NCI-H2081 treated with DMSO at 0.1 percent for 48 hours (cell line): ENCODE measurements at places on chromosomes 16 and 17.

GRCh38 chr17:46803544-46803943 is 14.9 kb downstream of the WNT3 start:
- no peak for DNase-seq

DNA sequence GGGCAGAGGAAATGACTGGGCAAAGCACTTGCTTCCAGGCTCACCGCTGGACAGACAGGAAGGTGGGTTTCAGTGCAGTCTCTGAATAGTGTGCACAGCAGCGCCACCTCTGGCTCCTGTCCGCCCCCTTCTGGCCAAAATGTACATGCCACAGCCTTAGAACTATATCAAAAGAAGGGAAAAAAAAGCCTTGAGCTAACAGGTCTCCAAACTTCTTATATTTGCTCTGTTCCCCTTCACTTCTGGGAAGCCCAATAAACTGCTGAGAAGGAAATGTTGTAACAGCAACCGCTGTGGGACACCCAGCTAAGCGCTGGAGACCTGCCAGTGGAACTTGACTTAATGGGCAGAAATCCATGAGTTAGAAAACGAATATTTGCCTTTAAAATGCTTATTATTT is 17.5 kb downstream of the COG7 start:
- peak; percentile 7 for DNase-seq

DNA sequence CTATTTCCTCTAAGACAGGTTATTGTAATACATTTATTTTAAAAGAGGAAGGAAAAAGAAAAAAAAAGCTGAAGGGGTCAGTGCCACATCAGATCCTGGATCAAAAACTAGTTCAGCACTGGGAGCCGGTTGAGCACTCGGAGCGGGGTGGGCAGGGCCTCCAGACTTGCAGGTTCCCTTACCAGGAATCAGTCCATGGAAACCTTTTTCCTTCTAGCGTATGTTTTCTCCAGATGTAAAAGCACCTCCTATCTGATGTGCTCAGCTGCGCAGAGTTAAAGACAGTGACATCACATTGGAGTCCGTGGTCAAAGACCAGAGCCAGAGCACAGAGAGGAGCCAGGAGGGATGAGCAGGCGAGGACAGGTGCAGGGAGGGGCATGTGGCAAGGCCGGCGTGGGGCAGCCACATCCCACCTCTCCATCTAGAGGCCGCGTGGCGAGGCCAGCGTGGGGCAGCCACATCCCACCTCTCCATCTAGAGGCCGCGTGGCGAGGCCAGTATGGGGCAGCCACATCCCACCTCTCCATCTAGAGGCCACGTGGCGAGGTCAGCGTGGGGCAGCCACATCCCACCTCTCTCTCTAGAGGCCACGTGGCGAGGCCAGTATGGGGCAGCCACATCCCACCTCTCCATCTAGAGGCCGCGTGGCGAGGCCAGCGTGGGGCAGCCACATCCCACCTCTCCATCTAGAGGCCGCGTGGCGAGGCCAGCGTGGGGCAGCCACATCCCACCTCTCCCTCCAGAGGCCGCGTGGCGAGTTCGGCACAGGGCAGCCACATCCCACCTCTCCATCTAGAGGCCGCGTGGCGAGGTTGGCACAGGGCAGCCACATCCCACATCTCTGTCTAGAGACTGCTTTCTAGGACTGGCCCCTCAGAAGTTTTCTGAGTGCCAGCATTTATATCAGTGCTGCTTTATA is 166.8 kb upstream of the CHMP6 start:
- no peak for DNase-seq

DNA sequence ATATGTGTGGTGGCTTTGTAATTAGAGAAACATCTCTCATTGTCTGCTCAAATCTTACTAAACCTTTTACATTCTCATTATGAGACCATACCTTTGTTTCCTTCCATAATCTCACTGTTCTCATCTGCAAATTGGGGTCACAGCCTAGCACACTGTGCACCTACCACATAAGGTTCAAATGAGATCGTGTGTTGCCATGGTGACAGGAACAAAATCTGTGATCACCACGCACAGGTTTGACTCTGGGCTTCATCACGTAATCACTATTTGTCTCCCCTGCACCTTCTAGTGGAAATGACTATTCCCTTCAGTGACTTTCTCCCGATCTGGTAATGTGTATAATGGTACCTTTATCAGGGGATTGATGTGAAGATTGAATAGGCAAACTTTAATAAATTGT is 26.1 kb downstream of the CDH8 start:
- DNase-seq = no peak

DNA sequence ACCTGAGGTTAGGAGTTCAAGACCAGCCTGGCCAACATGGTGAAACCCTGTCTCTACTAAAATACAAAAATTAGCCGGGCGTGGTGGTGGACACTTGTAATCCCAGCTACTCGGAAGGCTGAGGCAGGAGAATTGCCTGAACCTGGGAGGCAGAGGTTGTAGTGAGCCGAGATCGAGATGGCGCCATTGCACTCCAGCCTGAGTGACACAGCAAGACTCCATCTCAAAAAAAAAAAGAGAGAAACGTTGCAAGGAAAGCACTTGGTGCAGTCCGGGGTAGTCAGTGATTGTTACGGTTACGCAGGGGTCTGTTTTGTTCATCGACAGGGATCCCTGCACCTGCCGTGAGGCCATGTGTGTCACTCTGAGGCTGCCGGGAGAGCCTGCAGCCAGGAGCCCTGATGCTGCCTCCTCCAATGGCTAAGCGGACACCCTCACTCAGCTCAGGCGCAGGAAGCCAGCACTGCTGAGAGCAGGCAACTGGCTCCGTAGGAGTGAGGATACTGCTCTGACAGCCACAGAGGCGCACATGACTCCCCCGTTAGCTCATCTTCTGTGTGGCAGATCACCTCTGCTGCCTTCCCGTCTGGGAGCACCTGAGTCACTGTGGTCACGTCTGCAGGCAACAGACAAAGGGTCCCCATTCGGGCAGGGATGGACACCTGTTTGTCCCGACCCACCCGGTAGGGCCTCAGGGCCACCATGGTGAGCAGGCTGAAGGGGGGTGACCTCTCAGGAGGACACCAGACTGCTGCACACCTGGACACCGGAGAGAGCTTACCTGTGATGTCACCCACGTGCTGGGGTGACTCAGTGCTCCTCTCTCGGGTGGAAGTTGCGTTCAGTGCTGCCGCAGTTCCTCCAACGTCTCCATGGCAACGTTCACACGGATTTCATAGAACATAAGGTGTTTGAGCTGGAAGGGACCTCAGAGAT is 5.2 kb upstream of the RAB26 start:
- no peak for DNase-seq

DNA sequence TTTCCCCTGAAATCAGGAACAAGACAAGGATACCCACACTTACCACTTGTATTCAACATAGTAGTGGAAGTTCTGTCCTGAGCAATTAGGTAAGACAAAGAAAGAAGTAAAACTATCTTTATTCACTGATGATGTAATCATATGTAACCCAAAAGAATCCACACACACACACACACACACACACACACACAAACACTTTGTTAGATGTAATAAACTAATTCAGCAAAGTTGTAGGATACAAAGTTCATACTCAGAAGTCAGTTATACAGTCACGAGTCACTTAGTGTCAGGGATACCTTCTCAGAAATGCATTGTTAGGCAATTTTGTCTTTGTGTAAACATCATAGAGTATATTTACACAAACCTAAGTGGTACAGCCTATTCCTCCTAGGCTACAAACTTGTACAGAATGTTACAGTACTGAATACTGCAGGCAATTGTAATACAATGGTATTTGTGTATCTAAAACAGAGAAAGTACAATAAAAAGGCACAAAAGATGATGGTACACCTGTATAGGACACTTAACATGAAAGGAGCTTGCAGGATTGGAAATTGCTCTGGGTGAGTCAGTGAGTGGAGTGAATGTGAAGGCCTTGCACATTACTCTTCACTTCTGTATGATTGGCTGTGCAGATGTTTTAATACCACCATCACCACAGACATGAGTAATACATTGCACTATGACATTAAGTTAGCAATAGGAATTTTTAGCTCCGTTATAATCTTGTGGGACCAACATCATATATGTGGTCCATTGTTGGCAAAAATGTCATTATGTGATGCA is 370.1 kb downstream of the ZFHX3 start:
- no peak for DNase-seq

DNA sequence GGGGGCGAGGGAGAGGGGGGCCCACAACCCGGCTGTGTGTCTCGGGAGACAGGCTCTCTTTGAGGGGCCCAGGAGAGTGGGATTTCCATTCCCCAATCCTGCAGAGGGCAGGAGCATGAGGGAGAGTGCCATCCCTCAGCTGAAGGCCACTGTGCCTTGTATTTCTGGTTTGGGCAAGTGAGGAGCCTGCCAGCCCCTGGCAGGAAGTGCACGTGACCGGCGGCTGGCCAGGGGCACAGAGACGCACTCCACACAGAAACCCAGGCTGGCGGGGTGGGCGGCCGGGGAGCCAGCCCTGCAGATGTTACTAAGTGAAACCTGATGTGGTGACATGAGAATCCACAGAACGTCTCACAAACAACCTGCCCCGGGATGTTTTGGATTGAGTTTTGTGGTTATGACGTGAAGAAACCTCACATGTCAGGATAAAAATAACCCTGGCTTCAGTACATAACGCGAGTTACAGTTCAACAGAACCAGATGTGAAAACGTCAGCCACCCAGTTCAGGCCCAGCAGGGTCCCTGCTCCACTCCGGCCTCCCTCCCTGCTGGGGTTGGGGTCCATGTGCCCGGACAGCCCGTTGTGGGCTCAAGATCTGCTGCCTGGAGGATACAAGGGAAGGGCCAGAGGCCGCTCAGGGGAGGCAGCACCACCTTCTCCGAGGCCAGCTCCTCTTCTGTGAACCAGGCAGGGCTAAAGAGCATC is 51.7 kb upstream of the MTSS2 start:
- DNase-seq = no peak
